Stromal cell of bone marrow (primary cell): ENCODE measurements at places on chromosomes 16 and 17.

DNA sequence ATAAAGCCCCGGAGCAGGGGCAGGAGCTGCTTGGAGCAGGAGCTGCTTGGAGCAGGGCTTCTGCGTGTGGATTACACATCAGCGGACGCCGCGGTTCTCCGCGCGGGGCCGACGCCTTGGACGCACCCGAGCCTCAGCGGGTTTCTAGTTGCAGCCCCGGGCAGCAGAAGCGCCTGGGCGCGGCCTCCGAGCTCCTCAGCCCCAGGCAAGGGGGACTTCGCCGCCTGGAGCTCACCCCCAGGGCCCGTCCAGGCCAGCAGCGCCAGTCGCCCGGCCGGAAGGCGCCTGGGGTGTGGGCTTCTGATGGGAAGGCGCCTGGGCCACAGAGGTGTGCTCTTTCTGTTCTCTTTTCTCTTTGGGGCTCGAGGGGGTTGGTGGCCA lies 6.3 kb downstream of the FOXF1 start:
- DNase-seq = no peak

DNA sequence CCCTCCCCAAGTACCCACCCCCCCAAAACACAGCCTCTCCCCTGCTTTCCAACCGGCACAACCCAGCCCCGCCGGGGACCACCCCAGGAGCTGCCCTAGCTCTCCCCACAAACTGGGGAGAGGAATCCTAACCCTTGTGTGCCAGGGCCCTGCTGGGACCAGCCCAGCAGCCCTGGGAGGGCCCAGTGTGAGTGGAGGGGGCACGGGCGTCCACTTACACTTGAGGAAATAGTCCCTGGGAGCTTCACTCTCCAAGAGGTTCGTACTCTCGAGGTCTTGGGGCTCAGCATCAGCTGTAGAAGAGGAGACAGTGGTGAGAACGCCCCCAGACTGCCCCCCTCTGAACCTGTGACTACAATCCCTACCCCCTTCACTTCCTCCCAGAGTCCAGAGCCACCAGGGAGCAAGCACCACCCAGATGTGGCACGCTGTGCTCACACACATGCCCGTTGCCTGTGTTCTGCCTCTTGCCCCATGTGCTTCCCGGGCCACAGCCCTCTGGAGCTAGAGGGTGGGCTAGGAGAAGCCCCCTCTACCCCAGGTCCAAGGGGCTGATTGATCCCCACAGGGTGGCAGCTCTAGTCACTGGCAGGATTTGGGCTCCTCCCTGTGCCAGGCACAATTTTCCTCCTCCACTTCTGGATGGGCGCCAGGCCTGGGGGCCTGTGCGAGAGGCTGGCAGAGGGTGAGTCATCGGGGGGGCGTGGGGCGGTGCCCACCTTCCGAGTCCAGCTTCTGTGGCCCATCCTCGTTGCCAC lies 3.0 kb downstream of the TRIM47 start:
- no peak for DNase-seq

DNA sequence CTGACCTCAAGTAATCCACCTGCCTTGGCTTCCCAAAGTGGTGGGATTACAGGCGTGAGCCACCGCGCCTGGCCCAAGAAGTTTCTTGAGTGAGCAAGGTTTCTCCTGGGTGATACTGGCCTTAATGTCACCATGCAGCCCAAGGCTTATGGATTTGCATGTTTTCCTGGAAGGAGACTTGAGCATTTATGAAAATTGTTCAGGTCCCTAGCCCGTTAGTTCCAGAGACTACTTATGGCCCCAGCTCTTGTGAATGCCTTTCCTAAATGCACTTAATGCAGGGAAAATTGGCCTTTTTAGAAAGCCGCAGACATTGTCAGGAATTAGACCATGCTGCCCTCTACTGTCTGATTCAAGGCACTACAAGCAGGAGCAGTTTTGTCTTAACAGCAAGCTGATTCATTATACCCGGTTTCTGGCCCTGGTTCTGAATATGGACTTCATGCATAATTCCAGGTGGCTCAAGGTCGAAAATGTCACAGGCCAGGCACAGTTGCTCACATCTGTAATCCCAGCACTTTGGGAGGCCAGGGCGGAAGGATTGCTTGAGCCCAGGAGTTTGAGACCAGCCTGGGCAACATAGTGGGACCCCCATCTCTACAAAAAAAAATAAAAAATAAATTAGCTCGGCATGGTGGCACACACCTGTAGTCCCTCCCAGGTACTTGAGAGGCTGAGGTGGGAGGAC lies 91.3 kb downstream of the SNX29 start:
- peak; percentile 53 for DNase-seq

DNA sequence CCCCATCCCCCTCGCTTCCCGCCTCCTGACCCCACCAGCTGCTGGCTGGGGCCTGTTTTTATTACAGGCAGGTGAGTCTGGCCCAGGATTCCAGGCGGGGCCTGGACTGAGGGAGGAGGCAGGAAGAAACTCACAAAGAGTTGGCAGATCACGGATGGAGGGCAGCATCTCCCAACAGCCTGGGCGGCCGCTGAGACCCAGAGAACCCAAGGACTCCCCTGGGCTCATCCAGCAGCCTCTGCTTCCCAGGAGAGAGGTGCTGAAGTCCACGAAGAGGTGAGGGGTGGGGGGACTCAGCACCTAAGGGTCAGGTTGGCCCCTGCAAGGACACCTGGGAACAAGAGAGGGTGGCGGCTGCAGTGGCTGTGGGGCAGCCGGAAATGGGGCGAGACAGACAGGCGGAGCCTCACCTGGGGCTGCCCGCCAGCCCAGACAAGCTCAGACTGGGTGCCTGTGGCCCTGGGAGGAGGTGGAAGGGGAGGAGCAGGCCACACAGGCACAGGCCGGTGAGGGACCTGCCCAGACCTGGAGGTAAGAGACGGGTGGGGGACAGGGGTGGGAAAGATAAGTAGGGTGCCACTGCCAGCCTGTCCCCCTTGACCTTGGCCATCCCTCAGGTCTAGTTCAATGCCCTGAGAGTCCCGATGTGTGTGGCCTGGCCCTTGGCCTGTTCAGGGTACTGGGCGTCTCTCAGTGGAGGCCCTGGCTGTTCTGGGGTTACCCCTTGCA lies 8.7 kb upstream of the ADGRG1 start:
- DNase-seq = no peak

- no peak for DNase-seq
Observed at GRCh38 chr16:81552743-81553079, 108.1 kb downstream of the CMIP start.

DNA sequence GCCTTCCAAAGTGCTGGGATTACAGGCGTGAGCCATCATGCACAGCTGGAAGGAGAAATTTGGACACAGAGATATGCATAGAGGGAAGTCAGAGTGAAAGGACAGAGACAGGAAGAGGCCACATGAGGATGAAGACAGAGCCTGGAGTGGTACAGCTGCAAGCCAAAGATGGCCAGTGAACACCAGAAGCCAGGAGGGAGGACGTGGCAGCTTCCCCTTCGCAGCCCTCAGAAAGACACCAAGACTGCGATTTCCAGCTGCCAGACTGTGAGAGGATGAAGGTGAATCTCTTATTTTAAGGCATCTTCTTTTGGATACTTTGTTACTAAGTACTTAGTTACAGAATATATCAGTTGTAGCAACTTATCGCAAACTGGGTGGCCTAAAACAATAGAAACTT lies 60.5 kb upstream of the PLCG2 start:
- no peak for DNase-seq

DNA sequence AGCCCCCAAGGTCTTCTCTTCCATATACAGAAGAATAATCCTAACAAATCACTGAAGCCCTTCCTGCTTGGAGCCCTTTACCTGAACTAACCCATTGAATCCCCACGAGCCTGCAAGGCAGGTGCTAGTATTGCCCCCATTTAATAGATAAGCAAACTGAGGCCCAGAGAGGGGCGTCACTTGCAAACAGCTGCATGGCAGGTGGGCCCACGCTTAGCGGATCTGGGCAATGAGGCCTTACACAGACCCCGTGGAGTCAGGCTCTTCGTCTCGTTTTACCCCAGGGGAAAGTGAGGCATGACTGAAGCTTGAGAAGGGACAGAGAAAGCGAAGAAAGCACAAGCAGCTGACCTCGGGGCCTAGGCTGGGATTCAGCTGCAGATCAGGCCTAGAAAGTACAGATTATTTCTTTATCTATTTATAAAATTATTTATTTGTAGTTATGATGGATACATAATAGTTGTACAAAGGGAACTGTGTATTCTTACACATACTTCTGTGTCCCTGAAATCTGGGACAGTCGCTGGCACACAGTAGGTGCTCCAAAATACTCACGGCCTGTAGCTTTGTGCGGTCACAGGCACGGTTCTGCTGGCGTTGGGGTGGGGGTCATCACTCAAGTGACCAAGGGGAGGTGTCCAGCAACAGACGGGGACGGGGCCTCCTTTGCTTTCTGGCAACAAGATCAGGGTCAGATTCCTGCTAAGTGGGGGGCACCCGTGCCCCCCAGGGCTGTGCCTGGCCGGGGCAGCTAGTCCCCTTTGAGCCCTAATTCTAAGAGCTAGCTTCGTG lies 223.2 kb upstream of the GSE1 start:
- DNase-seq = no peak

GRCh38 chr17:74295625-74296547 lies 21.9 kb downstream of the DNAI2 start:
- no peak for DNase-seq

DNA sequence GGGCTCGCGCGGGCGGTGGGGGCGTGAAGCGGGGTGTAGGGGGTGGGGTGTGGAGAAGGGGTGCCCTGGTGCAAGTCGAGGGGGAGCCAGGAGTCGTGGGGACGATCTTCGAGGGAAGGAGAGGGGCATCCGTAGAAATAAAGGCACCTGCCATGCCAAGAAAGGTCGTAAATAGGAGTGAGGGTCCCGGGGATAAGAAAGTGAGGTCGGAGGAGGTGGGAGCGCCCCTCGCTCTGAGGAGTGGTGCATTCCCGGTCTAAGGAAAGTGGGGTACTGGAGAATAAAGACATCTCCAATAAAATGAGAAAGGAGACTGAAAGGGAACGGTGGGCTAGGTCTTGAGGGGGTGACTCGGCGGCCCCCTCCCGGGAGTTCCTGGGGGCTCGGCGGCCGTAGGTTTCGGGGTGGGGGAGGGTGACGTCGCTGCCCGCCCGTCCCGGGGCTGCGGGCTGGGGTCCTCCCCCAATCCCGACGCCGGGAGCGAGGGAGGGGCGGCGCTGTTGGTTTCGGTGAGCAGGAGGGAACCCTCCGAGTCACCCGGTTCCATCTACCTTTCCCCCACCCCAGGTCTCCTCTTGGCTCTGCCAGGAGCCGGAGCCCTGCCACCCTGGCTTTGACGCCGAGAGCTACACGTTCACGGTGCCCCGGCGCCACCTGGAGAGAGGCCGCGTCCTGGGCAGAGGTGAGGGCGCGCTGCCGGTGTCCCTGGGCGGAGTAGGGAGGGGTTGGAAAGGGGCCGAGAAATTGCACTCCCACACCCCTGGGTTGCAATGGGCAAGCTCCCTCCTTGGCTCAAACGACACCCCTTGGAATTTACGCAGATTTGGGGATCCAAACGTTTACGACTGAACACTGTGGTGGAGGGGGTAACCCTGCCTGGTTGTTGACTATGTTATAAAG lies 888 bp downstream of the CDH1 start:
- no peak for DNase-seq

DNA sequence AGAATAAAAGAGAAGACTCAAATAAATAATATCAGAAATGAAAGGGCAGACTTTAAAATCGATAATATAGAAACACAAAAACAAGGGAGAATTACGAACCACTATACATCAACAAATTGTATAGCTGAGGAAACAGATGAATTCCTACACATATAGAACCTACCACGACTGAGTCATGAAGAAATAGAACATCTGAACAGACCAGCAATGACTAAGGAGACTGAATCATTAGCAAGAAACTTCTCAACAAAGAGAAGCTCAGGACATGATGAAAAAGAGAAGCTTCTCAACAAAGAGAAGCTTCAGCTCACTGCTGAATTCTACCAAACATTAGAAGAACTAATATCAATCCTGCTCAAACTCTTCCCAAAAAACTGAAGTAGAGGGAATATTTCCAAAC lies 255.9 kb downstream of the CEP112 start:
- no peak for DNase-seq

GRCh38 chr17:34613064-34614019 lies 34.0 kb downstream of the TMEM132E start:
- no peak for DNase-seq

DNA sequence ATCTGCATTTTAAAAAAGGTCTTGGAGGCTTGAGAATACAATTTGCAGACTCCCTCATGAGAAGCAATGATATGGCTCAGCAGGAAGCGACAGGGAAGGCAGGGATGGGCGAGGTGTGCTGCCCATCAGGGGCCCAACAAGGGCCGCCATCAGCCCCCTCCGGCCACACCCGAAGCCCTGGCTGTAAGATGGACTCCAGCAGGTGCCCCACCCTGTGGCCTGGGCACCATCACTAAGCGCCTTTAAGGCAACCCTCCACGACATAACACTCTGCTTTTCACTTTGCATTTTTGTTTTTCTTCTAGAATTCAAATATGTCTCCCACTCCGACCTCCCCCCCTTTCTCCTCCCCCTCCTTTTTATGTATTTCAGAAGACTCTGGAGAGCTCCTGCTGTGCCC lies 52.2 kb upstream of the RCVRN start:
- DNase-seq = no peak

- peak; percentile 28 for DNase-seq
Observed at GRCh38 chr16:77308163-77308561, 109.0 kb downstream of the SYCE1L start.

GRCh38 chr16:48596326-48596725 lies 13.7 kb downstream of the N4BP1 start:
- no peak for DNase-seq

DNA sequence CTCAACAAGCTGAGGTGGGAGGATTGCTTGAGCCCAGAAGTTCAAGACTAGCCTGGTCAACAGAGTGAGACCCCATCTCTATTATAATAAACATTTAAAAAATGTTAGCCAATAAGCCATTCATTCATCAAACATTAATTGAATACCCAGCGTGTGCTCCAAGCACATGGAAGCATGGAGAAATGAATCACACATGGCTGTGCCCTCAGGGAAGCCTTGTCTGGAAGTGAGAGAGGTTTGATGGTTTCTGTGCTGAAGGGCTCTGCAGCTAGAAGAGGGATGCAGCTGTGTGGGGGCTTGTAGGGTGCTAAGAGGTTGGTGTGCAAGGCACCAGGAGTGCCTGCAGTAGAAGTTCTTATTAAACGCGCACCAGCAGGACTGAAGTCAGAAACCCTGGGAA lies 11.2 kb downstream of the CYB5D2 start:
- no peak for DNase-seq
